GM12864 (cell line): ENCODE measurements at places on chromosomes 4 and X.

- no peak for DNase-seq
Measured at GRCh38 chr4:120431180-120431579, 364.5 kb upstream of the MAD2L1 start.

DNA sequence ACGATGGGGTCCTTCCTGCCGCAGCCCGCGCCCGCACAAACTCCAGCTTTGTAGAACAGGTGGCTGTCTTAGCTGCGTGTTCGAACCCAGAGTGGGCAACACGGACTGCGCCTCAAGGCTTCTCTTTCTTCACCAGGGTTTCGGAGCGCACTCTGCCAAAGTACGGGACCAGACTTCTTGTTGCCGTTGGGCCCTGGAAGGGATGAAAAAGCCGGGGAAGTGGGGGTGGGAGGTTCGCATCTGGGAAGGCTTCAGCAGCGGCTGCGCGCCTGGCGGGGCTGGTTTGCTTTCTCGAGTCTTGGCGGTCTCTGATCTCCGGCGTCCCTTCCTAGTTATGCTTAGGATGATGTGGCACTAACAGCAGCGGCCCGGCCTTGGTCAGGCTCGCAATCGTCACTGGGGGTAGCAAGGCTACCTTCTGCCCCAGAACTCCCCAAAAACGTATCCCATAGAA, 673 bp downstream of the PARM1 start:
- no peak for DNase-seq

DNA sequence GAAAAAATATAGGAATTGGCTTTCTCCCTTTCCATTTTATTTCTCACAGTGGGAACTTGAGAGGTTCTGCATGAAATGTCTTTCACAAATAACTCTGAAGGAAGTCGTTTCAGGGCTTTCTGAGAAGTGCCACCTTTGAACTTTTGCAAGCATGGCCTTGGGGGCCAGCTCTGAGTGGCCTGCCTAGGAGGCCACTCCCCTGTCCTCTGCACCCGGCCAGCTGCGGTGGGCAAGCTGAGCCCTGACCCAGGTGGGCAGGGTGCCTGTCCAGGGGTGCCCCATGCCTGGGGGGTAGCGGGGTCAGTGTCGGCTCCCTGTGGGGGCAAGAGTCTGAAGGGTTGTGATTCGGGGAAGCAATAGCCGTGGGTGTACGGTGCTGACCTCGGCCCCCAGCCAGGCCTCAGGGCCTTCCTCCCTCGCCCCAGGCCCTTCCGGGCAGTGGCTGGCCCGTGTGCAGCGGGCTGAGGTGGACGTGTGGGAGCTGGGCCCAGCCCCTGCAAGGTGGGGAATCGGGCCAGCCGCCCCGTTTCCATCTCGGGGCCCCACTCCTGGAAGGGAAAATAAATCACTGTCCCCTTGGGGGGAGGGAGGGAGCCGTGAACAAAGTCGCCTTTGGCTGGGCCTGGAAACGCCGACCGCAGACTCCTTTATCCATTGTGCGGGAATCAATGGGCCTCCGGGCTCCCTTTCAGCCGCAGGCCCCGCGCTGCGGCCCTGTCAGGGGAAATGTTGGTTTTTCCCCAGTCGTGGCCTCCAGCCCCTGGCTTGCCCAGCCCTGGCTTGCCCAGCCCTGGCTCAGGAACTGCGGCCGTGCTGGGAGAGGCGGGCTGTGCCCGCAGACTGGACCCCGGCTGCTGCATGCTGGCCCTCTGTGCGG, 3.1 kb downstream of the FGFRL1 start:
- DNase-seq = no peak

GRCh38 chr4:4782969-4783368, 76.5 kb upstream of the MSX1 start:
- DNase-seq = no peak

DNA sequence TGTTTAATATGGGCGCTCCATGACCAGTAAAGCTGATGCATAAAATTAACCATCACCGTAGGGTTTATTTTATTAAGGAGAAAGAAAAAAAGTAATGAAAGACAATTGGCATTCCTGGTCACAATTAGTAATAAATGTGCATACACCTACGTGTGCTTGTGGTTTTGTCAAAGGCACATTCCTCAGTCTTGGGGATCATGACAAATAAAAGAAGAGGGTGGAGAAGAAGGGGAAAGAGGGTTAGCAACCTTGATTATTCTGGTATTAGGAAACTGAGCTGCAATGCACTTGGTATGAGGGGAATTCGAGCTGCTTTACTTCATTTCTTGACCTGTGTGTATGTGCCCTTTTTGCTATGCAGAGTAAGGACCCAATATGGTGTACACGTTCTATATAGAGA, 1798.3 kb upstream of the PCDH7 start:
- DNase-seq = no peak

- no peak for DNase-seq
Measured at GRCh38 chr4:101649790-101650515, 140.6 kb upstream of the BANK1 start.
